ENCODE measurements at places on chromosomes 12 and 14. TPM values are rescaled to one million over a fixed set of nuclear protein-coding genes. Genes with fewer than 3 reads are reported as not detected.

CCNT1 gene
- total RNA-seq: 18.2 TPM

GALNT16 gene
- 1.2 TPM for total RNA-seq

CEP170B gene
- total RNA-seq: 3.4 TPM

MANSC4 gene
- total RNA-seq: not detected

KLRB1 gene
- total RNA-seq: 1.2 TPM

FZD10 gene
- total RNA-seq: not detected

CEBPE gene
- total RNA-seq: 0.08 TPM

AQP6 gene
- total RNA-seq: not detected

- no peak for DNase-seq
Measured at GRCh38 chr12:29743801-29744200, 39.9 kb downstream of the TMTC1 start.

DNA sequence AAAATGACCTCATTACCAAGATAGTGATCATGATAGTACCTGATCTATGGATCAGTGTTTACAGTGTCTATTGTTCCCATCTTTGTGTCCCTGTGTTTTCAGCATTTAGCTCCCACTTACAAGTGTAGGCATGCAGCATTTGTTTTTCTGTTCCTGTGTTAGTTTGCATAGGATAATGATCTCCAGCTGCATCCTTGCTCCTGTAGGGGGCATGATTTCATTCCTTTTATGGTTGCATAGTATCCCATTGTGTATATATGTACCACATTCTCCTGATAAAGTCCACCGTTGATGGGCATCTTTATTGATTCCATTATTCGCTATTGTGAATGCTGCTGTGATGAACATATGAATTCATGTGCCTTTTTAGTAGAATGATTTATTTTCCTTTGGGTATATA, 215.4 kb upstream of the NAV3 start:
- no peak for DNase-seq

DNA sequence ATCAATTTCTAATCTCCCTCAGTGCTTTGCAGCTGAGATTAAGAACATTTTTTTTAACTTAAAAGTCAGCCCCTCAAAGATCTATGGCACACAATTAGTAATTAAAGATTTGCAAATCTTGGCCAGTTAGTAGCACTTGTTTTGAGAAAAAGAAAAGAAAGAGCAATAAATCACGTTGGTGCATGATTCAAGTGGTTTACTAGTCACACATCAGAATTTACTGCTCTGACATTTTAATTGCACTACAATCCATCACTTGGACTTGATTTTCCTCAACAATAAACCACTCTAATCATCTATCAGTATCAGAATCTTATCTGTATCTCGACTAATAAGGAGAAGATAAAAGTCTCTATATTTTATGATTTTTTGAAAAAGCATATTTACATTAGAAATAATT, 154.3 kb downstream of the HELB start:
- no peak for DNase-seq

DNA sequence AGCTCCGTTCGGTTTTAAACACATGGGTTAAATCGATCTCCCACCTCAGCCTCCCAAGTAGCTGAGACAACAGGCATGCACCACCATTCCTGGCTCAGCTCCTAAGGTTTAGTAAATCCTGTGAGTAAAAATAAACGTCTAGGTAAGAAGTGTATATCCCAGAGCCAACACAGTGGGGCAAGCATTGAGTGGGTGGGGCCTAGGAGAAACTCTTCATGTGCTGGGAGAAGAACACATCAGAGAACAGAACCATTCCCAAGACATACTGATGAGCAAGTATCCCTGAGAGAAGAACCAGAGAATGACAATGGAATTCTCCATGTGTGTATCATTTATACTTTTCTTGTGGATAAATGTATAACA, 86.3 kb downstream of the SEC23A start:
- DNase-seq: no peak

- no peak for DNase-seq
Measured at GRCh38 chr12:131709226-131709625, 1.7 kb upstream of the SFSWAP start.

GRCh38 chr12:90098132-90098779, 389.6 kb upstream of the ATP2B1 start:
- no peak for DNase-seq

GRCh38 chr12:130245251-130245650, 83.0 kb downstream of the FZD10 start:
- DNase-seq: no peak

DNA sequence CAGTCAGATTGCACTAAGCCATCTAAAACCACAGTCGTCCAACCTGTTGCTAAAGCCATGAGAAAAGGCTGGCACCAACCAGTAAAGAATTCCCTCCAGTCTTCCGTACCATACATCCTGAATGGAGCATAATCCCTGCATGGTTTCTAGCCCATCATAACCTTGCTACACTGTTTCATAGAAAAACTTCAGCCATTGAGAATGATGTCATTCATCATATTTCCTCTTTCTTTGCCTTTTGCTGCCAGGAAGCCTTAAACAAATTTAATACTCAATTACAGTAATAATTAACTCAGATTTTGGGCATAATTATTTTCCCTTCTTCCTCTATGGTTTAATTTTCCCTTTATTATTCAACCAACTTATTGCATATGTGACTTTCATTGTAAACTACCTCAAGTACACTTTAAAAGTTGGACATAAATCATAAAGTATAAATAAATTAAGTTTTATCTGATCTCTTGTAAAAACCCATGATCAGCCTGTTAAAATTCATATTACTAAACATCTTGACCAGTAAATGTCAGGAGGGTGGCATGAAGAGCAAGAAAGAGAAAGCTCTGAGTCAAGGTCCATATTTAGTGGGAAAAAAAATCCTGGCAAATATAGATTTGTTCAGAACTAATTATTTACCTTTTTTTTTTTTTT, 264.7 kb downstream of the ZFP36L1 start:
- no peak for DNase-seq

GRCh38 chr12:47909839-47910465, 5.2 kb upstream of the VDR start:
- no peak for DNase-seq

- no peak for DNase-seq
Measured at GRCh38 chr12:53973236-53974042, 513 bp downstream of the HOXC11 start.

GRCh38 chr12:46522071-46522470, 149.5 kb upstream of the SLC38A2 start:
- DNase-seq: no peak

GRCh38 chr12:56062996-56063395, 17.0 kb upstream of the ERBB3 start:
- no peak for DNase-seq

GRCh38 chr14:51473808-51474565, 177.7 kb upstream of the FRMD6 start:
- no peak for DNase-seq

DNA sequence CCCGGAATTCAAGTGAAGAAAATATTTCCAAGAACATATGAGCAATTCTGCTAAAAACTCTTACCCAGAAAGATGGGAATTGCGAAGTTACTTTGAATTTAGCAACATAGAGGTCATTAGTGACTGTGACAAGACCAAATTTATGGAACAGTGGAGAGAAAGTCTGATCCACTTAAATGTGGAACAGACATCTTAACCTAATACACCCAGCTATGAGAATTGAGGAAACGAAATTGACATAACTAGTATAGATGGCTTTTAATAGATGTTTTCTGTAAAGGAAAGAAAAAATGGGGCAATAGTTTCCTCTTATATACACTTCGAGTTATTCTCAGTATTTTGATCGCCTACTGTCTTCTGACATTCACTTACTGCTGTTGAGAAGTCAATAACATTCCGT, 4.6 kb downstream of the OVCH1 start:
- DNase-seq: no peak

- no peak for DNase-seq
Measured at GRCh38 chr12:52351196-52352059, 15.9 kb downstream of the KRT85 start.

DNA sequence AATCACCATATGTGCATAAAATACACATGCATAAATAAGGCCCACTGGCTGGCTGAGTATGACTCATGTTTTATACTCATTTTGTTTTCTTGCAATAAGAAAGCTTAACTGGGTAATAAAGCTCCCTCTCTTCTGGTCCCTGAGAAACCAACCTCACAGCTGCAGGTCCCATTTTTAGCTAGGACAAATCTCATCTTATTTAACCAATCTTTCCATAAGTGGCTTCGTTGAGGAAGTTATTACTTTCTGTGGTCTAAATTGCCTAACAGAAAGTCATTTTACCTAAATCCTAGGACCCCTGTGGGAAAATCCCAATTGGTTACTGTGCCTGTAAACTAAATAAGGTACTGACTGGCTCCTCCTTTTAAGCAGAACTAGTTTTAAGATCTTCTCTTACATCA, 232.8 kb upstream of the FBXO33 start:
- no peak for DNase-seq

- DNase-seq: no peak
Measured at GRCh38 chr14:38789805-38790204, 313.2 kb downstream of the SEC23A start.

DNA sequence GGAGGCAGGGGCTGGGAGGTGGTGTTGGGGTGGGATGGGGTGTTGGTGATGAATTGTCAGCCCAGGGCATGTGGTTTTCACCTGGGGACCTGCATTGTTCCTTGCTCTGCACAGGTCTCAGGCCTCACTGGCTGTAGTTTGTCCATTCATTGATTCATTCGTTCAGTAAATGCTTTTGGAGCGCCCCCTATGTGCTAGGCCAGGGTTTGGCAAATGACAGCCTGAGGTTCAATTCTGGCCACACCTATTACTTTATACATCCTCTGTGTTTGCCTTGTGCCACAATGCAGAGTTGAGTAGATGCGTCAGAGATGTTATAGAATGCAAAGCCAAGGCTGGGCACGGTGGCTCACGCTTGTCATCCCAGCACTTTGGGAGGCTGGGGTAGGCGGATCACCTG, 4.7 kb downstream of the ADCK1 start:
- no peak for DNase-seq

DNA sequence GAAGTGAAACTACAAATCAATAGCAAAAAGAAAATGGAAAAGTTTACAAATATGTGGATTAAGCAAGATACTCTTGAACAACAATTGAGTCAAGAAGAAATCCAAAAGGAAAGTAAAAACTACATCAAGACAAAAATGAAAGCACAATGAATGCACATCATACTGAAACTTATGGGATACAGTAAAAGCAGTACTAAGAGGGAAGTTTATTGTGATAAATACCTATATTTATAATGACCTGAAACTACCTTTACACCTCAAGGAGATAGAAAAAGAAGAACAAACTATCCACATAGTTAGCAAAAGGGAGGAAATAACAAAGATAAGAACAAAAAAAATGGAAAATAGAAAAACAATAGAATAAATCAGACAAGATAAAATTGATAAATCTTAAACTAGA, 375.0 kb downstream of the TRHDE start:
- no peak for DNase-seq

DNA sequence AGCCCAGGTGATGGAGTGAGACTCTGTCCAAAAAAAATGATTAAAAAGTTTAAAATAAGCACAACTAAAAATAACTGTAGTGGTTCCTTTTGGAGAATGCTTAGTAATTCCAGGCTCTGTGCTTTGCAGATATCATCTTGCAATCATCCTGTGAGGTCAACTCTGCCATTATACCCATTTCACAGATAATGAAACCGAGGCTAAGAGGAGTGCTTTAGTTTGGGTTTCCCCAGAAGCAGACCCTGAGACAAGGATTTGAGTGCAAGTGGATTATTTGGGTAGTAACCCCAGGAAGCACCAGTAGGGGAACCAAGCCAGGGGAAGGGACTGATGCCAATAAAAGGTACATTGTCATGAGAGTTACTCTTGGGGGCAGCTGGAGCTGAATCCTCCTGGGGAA, 44.7 kb downstream of the RIN3 start:
- no peak for DNase-seq

DNA sequence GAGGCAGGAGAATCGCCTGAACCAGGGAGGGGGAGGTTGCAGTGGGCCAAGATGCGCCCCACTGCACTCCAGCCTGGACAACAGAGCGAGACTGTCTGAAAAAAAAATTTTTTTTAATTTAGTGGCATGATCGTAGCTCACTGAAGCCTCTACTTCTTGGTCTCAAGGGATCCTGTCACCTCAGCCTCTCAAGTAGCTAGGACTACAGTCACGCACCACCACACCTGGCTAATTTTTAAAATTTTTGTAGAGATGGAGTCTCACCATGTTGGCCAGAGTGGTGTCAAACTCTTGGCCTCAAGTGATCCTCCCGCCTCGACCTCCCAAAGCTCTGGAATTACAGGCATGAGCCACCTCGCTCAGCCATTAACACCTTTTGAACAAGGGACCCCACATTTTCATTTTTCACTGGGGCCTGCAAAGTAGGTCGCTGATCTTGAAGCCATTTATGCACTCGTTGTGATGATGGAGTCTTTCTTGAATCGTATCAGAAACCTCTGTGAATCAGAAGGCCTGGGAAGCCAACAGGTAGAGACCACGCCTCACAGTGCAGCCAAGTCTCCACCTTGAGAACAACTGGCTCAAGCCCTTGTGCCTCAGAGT, 5.9 kb downstream of the HCAR1 start:
- DNase-seq: no peak
